Stimulated activated CD4-positive, alpha-beta T cell treated with anti-CD3 and anti-CD28 coated beads, Interleukin-15, amount 100 ng/mL, for 1 hour (primary cell): ENCODE measurements at places on chromosomes 3 and 15.
A peak's percentile ranks its signal among the peaks of the same experiment; 100 is the strongest.

- DNase-seq = no peak
Observed at GRCh38 chr3:49636883-49637609, 37.1 kb upstream of the APEH start.

DNA sequence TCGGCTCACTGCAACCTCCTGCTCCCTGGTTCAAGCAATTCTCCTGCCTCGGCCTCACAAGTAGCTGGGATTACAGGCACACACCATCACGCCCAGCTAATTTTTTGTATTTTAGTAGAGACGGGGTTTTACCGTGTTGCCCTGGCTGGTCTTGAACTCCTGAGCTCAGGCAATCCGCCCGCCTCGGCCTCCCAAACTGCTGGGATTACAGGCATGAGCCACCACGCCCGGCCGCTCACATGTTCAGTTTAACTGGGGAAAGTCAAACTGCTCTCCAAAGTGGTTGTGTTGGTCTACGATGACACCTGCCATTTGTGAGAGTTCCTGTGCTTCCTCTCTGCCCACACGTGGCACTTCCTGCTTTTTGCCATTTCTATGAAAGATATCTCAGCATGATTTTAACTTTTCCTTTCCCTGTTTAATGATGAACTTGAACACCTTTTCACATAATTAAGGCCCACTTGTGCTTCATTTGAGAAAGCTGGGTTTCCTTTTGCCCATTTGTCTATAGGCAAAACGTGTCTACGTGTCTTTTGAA is 877 bp upstream of the GP5 start:
- DNase-seq = no peak

- peak; percentile 64 for DNase-seq
Observed at GRCh38 chr3:50154840-50155490, at the start of gene SEMA3F. Gene SEMA3F (plus strand): TSS chr3:50155324. CDS start chr3:50159623, 4,299 bp downstream.

DNA sequence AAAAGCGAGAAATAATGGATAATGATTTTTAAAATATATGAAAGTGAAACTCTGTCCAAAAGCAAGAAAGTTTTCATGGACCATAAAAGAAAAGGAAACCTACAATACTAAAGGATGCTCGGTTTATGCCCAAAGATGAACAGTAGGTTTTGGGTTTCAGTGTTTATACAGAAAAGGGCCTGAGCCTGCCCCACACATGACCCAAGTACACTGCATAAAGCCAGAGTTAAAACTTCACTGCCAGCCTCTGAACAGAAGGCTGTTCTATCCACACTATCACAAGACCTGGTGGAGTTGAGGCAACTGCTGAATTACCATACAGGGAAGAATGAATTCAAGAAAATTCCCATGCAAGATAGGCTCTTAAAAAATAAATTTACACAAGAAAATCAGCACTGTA is 165.2 kb downstream of the MECOM start:
- no peak for DNase-seq

DNA sequence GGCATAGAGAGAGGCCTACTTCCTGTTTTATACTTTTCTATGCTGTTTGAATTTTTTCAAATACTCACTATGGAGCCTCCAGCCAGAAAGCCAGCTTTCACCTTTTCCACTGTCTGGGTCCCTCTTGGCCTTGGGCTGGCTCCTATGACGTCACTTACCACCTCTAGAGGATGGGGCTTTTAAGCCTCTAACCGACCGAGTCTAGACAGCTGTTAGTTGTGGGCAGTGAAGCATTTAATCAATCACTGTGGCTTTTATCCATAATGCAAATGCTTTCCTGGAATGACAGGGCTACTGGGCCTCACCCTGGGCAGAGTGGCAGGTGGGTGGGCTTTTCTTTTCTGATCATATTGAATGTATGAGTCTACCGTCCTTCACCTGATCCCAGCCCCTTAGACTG is 61.9 kb downstream of the LRRK1 start:
- DNase-seq = no peak

- no peak for DNase-seq
Observed at GRCh38 chr3:13040361-13041074, 32.7 kb downstream of the IQSEC1 start.

- DNase-seq = no peak
Observed at GRCh38 chr3:182248349-182248880, 536.7 kb downstream of the SOX2 start.

DNA sequence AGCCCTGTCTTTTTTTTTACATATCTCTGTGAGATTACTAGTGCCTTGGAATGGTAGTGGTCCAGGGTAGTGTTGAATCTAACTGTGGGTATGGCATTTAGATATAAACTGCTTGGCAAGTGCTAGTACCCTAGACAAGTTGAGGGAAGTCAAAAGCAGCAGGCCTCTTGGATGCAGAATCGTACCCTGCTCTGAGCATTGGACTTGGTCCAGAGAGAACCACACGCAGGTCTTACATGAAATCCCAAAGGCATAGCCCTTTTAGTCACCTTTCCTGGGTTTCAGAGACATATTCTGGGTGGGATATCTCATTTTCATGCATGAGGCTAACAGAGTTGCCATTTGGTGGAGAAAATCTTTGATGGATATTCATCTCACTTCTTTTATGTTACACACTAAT is 641.4 kb downstream of the PDCD6IP start:
- no peak for DNase-seq

DNA sequence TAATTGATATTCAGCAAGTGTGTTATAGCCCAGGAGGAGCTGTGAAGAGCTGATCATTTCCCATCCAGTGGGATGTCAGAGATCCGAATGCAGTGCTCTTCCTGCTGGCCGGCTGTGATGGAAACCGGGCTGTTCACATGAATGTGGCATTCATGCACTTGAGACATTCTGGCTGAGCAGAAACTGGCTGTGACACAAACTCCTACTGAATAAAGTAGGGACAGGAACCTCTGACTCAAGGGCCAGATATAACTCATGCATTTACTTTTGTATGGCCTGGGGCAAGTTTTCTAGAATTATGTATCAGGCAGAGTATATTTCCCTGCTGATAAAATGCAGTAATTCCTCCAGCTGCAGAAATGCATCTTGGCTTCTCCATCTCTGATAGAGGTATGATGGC is 83.4 kb upstream of the FAM3D start:
- no peak for DNase-seq

DNA sequence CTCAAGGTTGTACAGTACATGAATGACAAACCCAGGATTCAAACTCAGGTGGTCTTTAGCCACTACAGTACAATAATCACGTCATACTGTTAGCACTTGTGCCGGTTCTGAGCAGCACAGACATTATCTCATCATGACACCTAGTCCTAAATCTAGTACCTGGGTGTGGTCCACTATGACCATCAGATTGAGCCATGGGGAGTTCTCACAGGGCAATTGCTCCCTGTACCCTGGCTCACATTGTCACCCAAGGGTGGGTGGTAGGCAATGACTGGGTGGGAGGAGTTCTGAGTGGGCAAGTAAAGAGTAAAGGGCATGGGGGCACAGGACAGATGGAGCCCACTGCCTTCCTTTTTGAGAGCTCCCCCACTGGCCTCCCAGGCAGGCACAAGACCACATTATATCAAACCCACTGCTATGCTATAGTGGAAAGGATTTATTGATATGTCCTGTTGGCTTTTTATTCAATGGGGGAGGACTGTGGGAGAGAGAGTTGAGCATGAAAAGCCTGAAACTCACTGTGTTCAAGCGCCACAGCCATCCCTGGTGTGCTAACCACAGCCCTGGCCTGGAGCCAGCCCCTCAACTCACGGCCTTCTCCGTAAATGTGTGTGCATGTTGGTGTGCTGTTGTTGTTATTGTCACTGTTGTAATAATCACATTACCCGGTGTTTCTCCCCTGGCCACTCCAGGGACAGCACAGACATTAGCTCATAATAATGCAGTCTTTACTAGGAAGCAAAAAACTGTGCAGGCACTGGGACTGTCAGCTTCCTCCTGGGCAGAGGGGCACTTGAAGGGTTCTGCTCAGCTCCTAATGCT is 27.3 kb downstream of the ADCY5 start:
- DNase-seq = no peak

DNA sequence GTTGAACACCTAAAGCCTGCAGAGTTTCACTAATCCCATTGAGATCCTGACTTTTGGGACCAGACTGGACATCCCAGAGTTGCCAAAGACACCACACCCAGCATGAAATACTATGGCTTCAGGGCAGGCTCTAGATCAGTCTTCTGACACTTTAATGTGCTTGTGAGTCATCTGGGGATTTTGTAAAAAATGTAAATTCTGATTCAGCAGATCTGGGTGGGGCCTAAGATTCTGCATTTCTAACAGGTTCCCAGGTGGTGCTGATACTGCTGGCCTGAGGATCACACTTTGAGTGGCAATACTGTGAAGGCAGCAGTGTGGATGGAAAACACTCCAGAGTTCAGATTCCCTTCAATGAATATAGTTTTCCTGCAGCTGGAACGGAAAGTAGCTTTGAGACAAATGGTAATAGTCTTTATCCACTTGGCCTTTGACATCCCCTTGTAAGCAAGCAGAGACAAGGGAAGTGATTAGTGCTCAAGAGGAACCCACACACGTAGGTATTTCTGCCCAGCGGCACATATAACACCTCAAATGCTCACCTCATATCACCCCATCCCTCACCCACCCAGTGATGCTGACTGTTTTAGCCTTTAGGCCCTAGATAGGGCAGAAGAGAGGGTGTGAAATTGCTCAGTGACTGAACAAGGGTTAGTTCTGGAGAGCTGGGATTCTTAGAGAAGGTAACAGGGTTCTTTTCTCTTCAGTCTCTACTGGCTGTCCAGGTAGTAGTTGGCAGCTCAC is 51.5 kb upstream of the GSK3B start:
- no peak for DNase-seq

- DNase-seq = no peak
Observed at GRCh38 chr3:107523289-107523538, 452 bp downstream of the BBX start.

DNA sequence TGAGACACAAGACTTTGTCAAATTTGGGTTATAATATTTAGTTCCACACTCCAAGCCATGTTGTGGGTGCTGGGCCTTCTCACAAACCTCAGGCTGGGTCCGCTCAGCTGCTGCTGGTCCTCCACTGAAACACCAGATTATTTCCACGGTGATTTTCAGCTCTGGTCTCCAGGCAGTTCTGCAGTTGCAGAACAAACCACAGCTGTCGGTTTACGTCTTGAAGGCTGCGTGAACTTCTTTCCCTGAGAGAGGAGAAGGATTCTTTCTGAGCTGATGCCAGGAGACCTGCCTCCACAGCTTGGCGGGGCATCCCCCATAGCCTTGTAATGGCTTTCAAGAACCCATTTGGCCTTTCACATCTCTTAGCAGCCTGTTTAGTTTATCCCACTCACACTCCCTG is 16.2 kb downstream of the GALNT15 start:
- no peak for DNase-seq
